ENCODE measurements at places on chromosomes 13 and 19. TPM values are rescaled to one million over a fixed set of nuclear protein-coding genes. Genes with fewer than 3 reads are reported as not detected.

DNA sequence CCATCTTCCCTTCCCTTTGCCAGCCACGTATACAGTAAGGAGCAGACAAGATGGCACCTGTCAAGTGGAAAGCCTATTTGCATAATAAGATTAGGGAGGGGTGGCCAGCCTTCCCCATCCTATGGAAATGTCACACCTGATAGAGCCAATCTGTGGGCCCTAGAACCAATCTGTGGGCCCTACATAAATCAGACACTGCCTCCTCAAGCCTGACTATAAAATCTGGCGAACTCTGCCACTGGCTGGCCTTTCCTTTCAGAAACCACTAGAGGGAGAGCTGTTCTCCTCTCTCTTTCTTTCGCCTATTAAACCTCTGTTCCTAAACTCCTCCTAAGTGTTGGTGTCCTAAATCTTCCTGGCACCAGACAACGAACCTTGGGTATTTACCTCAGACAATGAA lies 231.5 kb upstream of the KLHL1 start:
- H3K36me3 ChIP-seq: no peaks in the 10 kb centered on the region
- no peak overlapping the region for H3K27ac ChIP-seq
- H3K27me3 ChIP-seq: peaks cover 82% of the 10 kb centered on the region

DNA sequence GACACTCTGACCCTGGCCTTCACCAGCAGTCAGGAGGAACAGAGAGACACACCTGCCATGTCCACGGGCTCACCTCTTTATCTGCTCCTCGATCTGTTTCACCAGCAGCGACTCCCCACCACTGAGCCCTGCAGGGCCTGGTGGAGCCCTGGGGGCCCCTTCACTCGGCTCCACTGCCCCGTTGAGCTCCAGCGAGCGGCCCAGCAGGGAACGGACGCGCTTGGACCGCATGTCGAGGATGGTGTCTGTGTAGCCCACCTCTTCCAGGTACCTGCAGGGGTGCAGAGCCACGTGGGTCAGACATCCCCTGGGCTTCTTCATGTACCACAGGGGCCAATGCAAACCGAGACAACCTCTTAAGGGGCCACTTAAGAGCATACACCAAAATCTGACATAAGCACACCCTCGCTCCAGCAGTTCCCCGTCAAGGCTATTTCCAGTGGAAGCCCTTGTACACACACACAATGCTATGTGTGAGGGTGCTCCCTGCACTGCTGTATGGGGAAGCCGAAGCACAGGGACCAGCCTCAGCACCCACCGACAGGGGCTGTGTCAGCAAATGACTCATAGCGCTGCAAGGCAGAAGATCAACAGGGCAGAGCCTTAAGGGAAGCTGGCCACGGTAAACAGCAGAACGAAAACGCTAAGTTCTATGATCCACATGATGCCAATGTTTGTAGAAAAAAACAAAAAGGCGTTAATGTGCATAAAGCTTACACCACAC lies 12.7 kb upstream of the FKRP start:
- peaks cover 10% of the 10 kb centered on the region for H3K4me1 ChIP-seq
- no peak for DNase-seq
- H3K27me3 ChIP-seq: no peaks in the 10 kb centered on the region

- H3K4me3 ChIP-seq: no peak overlapping the region
- H3K36me3 ChIP-seq: no peaks in the 10 kb centered on the region
- peaks cover 5% of the 10 kb centered on the region for H3K4me1 ChIP-seq
- no peak for DNase-seq
- no peaks in the 10 kb centered on the region for H3K27me3 ChIP-seq
- no peak overlapping the region for H3K27ac ChIP-seq
Observed at GRCh38 chr13:99953138-99953755, 18.3 kb downstream of the ZIC5 start.

Gene PSG2
- not detected for total RNA-seq

Gene S1PR4
- 0.39 TPM for total RNA-seq

DNA sequence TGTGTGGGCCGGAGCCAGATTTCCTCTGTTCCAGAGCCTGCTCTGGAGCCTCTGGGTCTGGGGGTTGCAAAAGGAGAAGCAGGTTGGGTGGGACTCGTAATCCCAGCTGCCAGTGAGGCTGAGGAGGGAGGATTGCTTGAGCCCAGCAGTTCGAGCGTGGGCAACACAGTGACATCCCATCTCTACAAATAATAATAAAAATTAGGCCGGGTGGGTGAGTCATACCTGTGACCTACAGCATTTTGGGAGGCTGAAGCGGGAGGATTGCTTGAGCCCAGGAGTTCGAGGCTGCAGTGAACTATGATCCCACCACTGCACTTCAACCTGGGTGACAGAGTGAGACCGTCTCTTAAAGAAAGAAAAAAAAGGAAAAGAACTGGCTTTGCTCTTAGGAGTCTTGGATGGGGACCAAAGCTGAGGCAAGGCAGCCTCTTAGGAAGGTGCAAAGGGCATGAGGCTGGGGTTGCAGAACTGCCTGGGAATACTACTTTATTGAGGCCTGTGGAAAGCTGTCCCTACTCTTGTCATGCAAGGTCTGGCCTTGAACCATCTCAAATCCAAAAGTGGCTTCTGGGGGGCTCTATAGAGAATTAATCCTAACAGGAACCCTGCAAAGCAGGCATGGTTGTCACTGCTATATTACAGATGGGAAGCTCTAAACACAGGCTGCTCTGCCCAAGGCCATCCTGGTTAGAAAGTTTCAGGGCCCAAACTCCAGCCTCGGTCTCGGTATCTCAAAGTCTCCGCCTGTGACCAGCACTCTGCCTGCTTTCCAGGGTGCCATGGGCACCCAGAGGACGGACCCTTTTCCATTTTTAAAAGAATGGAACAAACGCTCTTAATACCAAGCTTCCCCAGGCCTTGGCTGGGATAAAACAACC lies 880 bp upstream of the C19orf12 start:
- peak; percentile 57 for DNase-seq
- peak overlapping the region; percentile 97 for H3K27ac ChIP-seq
- no peaks in the 10 kb centered on the region for H3K27me3 ChIP-seq
- peaks cover under 1% of the 10 kb centered on the region for H3K36me3 ChIP-seq
- H3K4me3 ChIP-seq: peak overlapping the region; percentile 87

- H3K36me3 ChIP-seq: no peaks in the 10 kb centered on the region
- no peaks in the 10 kb centered on the region for H3K4me1 ChIP-seq
- H3K4me3 ChIP-seq: no peak overlapping the region
- H3K27me3 ChIP-seq: no peaks in the 10 kb centered on the region
- DNase-seq: peak; percentile 59
Observed at GRCh38 chr13:26946684-26947343, 186.2 kb upstream of the GPR12 start.

Measured in MCF 10A (cell line).